C1 segment of cervical spinal cord (tissue), 14 donors: ENCODE measurements at places on chromosomes 1 and 21.

DNA sequence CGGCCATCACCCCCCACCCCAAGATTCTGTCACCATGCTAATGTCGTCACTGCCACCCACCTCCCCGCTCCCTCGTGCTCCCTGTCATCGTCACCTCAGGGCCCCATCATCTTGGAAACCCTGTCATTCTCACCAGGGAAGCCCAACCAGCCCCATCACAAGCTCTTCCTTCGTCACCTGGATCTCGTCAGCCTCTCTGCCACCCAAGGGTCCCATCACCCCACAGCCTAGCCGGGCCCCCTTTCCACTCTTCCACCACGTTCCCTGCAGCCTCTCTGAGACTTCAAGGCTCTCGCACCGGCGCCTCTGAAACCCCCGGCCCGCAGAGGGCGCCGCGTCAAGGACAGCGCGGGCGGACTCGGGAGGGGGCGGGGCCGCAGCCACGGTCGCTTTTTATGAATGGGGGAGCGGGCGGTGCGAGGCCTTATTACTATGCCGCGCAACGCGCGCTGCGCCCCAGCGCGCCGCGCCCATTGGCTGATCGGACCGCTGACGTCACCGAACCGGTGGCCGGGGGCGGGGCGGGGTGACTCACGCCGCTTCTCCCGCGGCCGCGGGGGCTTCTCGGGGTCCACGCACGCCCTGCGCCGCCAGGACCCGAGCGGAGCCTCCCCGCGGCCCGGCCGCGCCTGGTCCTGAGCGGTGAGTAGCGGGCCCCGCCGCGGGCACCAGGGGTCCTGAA lies at the start of gene GPR3:
TSS of gene GPR3 (plus strand) at position 527 of the 682 bp plus-strand sequence. CDS start 1,177 bp downstream, outside the sequence.
- peak; percentile 19 for DNase-seq

DNA sequence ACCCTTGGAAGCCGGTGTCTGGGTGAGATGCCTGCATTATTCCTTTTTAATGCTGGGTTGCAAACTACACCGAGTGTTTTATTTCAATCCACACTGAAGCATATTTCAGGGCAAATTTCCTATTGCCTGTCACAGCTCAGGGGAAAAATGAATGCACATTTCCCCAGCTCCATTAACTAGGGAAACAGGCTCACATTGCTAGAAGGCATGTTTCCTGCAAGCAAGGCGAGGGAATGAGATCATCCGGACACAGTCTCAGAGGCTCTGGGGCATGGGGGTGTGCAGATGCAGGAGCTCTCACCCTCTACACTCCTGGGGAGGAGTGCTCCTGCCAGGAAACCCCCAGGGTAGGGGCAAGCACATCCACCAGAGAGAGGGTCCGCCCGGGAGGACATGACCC lies 24.6 kb downstream of the SYT2 start:
- no peak for DNase-seq

GRCh38 chr1:76833856-76834255 lies 33.4 kb upstream of the ST6GALNAC5 start:
- no peak for DNase-seq

- no peak for DNase-seq
Observed at GRCh38 chr1:245604979-245605378, 450.2 kb downstream of the KIF26B start.

DNA sequence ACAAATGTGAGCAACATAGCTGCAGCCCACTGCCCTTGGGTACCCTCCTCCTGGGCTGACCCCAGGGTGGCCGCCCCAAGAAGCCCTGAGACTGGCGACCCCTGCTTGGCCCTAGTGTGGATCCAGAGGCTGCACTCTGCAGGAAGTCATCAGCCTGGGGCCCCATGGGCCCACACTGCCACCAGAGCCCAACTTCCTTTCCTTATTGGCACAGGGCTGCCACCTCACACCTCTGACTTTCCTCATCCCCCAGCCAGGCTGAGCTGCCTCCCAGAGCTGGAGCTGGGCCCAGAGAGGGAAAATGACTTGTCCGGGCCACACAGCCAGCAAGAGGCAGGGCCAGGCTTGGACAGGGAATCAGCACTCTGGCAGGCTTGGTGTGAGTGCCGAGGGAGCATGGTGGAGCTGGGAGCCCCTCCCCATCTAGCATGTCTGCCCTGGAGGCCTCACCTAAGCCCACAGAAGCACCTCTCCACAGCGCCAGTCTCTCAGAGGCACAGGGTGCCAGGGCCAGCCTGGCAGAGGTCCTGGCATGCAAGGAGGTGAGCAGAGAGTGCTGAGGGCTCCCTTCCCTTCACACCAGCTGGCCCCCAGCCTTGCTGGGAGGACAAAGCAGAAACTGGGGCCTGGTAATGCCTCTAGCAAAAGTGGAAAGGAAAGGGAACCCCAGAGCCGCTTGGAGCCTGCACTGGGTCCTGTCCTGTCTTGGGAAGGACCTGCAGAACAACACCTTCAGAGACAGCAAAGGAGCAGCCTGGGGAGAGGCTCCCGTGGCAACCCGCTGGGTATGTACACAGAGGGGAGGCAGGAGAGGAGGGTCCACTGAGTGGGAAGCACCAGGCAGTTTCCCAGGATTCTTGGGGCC lies 3.2 kb downstream of the RAP1GAP start:
- no peak for DNase-seq

- DNase-seq, result no peak
Observed at GRCh38 chr1:205211839-205212536, 486 bp upstream of the DSTYK start.

- DNase-seq, result no peak
Observed at GRCh38 chr1:85048296-85049064, at the start of gene MCOLN3. MCOLN3 (minus strand) TSS chr1:85048500; CDS start chr1:85045360, 3,140 bp downstream.

DNA sequence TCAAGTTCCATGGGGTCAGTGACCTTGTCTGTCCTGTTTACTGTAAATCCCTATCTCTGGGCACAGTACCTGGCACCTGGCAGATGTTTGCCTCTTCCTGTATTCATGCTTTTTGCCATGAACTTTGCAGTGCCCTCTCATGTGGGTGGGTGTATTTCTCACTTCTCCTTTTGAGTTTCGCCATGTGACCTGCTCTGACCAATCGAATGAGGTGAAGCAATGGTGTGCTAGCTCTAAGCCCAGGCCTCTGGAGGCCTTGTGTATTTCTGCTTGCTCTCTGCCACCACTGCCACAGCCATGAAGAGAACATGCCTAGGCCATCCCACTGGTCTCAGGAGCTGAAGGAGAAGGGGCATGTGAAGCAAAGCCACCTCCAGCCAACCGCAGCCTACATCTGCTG lies 185.5 kb upstream of the ZC3H12A start:
- no peak for DNase-seq

GRCh38 chr1:65480684-65481405 lies 60.4 kb downstream of the LEPR start:
- DNase-seq, result no peak

GRCh38 chr1:167418391-167418790 lies 99.9 kb downstream of the CD247 start:
- no peak for DNase-seq

DNA sequence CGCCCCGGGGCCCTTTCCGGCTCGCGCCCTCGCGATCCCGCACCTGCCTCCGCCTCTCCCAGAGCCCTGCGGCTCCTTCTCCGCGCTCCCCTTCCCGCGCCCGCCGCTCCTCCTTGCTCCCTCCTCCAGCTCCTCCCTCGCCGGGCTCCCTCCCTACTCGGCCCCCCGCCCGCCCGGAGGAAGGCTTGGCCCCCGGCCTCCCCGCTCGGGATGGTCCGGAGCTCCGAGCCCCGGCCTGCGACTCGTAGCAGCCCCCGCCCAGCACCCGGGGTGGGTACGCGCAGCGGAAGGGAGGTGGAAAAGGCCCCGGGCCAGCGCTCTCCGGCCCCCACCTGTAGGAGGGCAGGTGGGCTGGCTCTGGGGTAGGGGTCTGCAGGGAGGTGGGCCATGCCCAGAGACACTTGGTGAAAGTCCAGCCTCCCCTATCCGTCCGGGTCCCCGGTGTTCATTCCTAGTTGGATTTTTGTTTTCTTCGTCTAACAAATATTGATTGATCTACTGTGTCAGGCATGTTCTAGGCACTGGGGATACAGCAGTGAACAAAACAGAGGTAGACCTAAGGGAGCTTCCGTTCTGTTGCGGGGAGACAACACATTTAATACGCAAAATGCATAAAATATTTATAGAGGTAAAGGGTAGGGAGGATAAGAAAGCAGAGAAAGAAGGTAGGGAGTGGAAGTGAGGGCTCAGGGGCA lies at the start of gene HTR1D:
TSS of gene HTR1D (minus strand) at position 82 of the 695 bp plus-strand sequence. CDS start 23,283 bp downstream, outside the sequence.
- DNase-seq, result no peak

GRCh38 chr1:209080170-209080781 lies 503.2 kb upstream of the CAMK1G start:
- DNase-seq, result no peak

DNA sequence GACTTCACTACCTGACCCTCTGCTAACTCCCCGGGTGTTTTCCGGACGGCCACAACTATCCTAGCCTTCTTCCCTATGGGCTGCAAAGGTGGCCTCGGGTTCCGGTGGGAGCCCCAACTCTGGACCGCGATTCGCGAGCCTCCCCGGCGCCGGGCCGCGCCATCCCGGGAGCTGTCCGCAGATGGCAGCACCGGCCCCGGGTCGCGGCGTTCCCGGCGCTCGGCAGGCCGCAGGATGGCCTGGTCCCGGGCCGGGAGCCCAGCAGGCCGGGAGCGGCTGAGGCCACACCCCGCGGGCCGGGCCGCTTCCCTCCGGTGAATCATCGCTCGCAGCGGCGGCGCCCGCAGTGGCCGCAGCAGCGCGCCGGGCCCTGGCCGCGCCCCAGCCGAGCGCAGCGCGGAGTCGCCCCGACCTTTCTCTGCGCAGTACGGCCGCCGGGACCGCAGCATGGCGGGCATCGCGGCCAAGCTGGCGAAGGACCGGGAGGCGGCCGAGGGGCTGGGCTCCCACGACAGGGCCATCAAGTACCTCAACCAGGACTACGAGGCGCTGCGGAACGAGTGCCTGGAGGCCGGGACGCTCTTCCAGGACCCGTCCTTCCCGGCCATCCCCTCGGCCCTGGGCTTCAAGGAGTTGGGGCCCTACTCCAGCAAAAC lies at the start of gene CAPN2:
TSS of gene CAPN2 (plus strand) at position 346 of the 656 bp plus-strand sequence. CDS start at position 448, 102 bp downstream.
- peak; percentile 73 for DNase-seq

DNA sequence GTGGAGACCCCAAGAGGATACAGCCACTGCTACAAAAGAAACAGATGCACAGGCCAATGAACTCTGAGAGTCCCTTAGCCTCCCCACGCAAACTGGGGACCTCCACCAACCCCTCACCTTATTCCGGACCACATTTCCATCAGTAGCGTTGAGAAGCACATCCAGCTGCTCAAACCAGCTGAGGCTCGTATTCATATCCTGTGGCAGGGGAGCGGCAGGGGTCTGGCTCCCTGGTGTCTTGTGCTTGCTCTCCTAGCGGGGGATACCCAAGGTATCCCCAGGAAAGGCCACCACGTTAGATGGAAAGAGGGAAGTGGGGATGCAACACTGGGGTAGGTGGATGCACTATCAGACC lies 481 bp downstream of the CCDC163 start:
- DNase-seq, result no peak

DNA sequence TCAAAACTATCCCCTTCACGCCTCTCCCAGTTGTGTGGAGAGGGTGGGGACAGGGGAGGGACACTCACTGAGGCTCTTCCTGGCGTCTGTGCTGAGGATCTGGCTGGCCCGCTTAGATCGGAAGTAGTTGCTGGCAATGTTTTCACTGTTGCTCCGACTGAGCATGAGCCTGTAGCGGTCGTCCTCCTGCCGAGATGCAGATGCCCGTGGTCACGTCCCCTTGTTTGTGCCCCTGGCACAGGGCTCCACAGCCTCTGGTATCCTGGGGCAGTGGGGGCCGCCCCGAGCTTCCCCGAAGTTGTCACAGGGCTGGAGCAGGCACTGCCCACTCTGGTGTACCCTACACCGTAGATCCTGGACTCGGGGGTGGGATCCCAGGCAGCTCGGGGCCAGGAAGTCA lies 5.0 kb upstream of the DDOST start:
- DNase-seq, result no peak

DNA sequence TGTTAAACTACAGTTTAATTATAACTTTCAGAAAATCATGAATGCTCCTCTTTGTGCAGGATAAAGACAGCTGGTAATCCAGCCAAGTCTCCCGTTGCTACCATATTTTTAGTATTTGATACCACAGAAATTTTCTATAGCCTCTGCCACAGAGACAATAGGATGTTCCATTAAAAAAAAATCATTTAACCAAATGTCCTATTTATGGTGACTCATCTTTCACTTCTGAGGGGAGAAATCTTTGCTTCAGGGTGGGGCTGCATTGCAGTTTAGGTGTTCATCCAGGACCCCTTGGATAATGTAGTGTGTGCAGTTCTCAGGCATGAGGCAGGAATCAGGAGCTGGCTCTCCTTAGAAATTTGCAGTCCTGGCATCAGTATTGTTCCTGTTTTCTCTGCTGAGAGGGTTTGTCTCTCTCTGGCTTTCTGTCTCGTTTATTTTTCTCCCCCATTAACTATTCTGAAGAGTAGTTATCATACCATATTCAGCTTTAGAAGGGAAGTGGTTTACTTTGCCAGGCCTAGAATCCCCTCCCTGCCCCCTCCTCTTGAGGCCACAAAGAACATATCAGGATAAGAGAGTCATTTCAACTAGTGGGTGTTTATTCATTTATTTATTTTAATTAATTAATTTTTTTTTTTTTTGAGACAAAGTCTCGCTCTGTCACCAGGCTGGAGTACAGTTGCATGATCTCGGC lies 3.1 kb downstream of the PRUNE1 start:
- no peak for DNase-seq

GRCh38 chr21:22019766-22020165 lies 1021.6 kb downstream of the NCAM2 start:
- no peak for DNase-seq

- no peak for DNase-seq
Observed at GRCh38 chr21:33470701-33471100, 9.1 kb downstream of the TMEM50B start.

DNA sequence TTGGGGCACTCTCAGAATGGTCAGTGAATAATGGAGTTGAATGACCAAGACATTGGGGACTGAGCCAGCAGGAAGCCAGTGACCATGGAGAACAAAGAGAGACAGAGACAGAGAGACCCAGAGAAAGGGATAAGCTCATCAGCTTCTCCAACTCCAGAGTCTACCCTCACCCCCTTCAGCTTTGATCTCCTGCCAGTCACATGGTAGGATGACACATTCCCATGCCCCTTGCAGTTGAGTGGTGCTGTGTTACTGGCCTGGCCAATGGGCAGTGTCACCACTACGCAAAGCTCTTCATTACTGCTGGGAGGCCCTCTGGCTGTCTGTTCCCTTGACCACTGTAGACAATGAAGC lies 643.5 kb downstream of the AJAP1 start:
- DNase-seq, result no peak

- no peak for DNase-seq
Observed at GRCh38 chr1:52928015-52928404, 934 bp downstream of the SCP2 start.

DNA sequence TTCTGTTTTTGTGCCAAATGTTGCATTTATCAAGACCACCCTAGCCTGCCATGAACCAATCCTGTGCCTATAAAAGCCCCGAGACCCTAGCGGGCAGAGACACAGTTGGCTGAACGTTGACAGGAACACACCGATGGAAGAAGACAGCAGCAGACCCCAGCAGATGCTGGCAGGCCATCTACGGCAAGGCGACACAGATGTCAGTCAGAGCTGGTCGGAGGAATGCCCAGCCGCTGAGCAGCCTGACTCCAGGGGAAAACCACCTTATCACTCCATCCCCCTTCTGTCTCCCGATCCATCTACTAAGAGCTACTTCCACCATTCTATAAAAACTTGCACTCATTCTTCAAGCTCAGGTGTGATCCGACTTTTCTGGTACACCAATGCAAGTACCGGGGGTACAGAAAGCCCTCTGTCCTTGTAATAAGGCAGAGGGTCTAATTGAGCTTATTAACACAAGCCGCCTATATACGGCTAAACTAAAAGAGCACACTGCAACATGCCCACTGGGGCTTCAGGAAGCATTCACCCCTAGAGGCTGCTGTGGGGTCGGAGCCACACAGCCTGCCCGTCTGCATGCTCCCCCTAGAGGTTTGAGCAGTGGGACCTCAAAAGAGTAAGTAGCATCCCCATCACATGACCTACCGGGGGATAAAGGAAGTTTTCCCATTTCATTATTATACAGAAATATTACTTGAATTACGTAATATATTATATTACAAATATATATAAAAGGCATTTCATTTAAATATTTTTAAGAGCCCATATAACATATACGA lies 1156.3 kb upstream of the B3GALT2 start:
- no peak for DNase-seq
